ENCODE measurements at places on chromosomes 6 and 20. TPM values are rescaled to one million over a fixed set of nuclear protein-coding genes. Genes with fewer than 3 reads are reported as not detected.

PTK7 gene
- not detected for polyA plus RNA-seq

PRND gene
- not detected for polyA plus RNA-seq

SERPINB1 gene
- polyA plus RNA-seq = 84.7 TPM

DDO gene
- polyA plus RNA-seq = not detected

FBXO30 gene
- polyA plus RNA-seq = 1.1 TPM

OTOR gene
- not detected for polyA plus RNA-seq

KIF6 gene
- 0.19 TPM for polyA plus RNA-seq

PHACTR3 gene
- polyA plus RNA-seq = not detected

LRRC73 gene
- polyA plus RNA-seq = not detected

ULBP2 gene
- polyA plus RNA-seq = not detected

STMND1 gene
- not detected for polyA plus RNA-seq

SNRPB gene
- polyA plus RNA-seq = 412 TPM

GABRR1 gene
- polyA plus RNA-seq = not detected

ARMC2 gene
- 4.7 TPM for polyA plus RNA-seq

PCED1A gene
- 19.3 TPM for polyA plus RNA-seq

OOEP gene
- polyA plus RNA-seq = not detected

AKIRIN2 gene
- 92.0 TPM for polyA plus RNA-seq

HEY2 gene
- polyA plus RNA-seq = not detected

CFB gene
- 1.3 TPM for polyA plus RNA-seq

MYL9 gene
- 2.4 TPM for polyA plus RNA-seq

TMEM74B gene
- not detected for polyA plus RNA-seq

HLA-DPA1 gene
- polyA plus RNA-seq = 2,723 TPM

SLCO4A1 gene
- 0.41 TPM for polyA plus RNA-seq

TBX18 gene
- not detected for polyA plus RNA-seq

CST5 gene
- polyA plus RNA-seq = not detected

Measured in naive B cell (primary cell).